Mucosa of gallbladder (tissue), 1 donor: ENCODE measurements at places on chromosomes 6 and 20. TPM values are rescaled to one million over a fixed set of nuclear protein-coding genes. Genes with fewer than 3 reads are reported as not detected.

Gene GRM1
- not detected for total RNA-seq

Gene CEP57L1
- 11.5 TPM for total RNA-seq

Gene OPRL1
- 1.7 TPM for total RNA-seq

Gene SNX21
- 34.6 TPM for total RNA-seq

Gene C20orf173
- not detected for total RNA-seq

Gene SAYSD1
- total RNA-seq = 15.9 TPM

Gene MLIP
- total RNA-seq = 0.20 TPM

Gene RCAN2
- 61.7 TPM for total RNA-seq

Gene GLP1R
- 0.06 TPM for total RNA-seq

Gene NNAT
- total RNA-seq = 6.3 TPM

Gene ZC2HC1B
- total RNA-seq = not detected

Gene EYA2
- total RNA-seq = 2.1 TPM

Gene BTN2A1
- 23.4 TPM for total RNA-seq

Gene ALDH8A1
- 1.0 TPM for total RNA-seq

Gene DNAH8
- total RNA-seq = 0.03 TPM

Gene TRAPPC3L
- total RNA-seq = not detected

Gene CBLN4
- total RNA-seq = not detected

Gene APCDD1L
- 1.1 TPM for total RNA-seq

Gene SLC44A4
- 457 TPM for total RNA-seq

Gene MICB
- 2.7 TPM for total RNA-seq

Gene PRSS16
- total RNA-seq = 35.1 TPM

Gene DUSP15
- 2.8 TPM for total RNA-seq

Gene SULF2
- 74.8 TPM for total RNA-seq

Gene RANBP9
- 43.6 TPM for total RNA-seq

Gene PXDC1
- total RNA-seq = 48.4 TPM

Gene ADTRP
- total RNA-seq = 0.69 TPM

Gene ADGB
- not detected for total RNA-seq

Gene ANKRD66
- total RNA-seq = not detected

Gene TRIM40
- total RNA-seq = not detected

Gene ZC3H12D
- total RNA-seq = 1.6 TPM

Gene HCK
- 11.7 TPM for total RNA-seq

Gene ELOVL4
- 1.5 TPM for total RNA-seq

Gene ATP6V1G2
- 4.1 TPM for total RNA-seq

Gene PAK5
- total RNA-seq = 12.5 TPM

Gene TREM2
- 26.7 TPM for total RNA-seq

Gene GABBR1
- total RNA-seq = 52.4 TPM

Gene TGM2
- 389 TPM for total RNA-seq

Gene TRIM26
- 72.4 TPM for total RNA-seq

Gene KHDC1L
- not detected for total RNA-seq

Gene BMP7
- 1.2 TPM for total RNA-seq

Gene HM13
- 204 TPM for total RNA-seq

Gene SLC32A1
- total RNA-seq = not detected

Gene CCM2L
- 5.6 TPM for total RNA-seq

Gene VIP
- 3.0 TPM for total RNA-seq

Gene PTCRA
- total RNA-seq = 0.37 TPM

Gene LY6G6F
- total RNA-seq = not detected

Gene TFAP2C
- 2.1 TPM for total RNA-seq

Gene VWA7
- 18.5 TPM for total RNA-seq

Gene GUCA1A
- total RNA-seq = not detected
